ENCODE measurements at places on chromosomes 5 and 9.

DNA sequence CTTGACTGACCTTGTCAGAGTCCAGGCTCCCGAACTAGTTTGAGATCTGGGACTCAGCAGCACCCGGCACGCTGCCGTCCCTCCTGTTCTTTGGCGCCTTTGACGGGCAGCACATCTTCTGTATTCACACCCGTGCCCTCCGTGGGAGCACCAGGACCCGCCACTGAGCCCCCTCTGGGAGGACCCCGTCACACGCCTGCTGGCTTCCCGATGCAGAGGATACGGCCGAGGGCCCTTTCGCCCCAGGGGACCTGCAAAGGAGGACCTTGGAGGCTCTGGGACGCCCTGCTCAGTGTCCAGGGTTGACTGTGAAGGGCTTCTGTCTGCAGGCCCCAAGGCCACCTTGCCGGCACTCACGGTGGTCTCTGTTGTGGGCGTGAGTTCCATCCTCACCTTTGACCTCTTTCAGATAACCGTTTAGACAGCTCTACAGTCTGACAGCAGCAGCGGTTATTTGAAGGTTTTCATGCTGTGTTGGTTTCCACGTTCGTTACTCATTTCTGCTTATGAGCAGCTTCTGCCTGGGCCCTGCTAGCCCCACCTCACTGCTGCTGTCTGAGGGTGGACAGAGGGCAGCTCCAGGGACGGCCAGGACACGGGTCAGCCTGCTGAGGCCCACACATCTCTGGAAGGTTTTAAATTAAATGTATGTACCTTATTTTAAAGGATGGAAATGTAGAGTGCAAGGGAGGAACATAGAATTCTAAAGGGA, 12.6 kb upstream of the EXOC3 start:
- DNase-seq = no peak

- no peak for DNase-seq
Measured at GRCh38 chr5:33808699-33809098, 83.1 kb downstream of the ADAMTS12 start.

DNA sequence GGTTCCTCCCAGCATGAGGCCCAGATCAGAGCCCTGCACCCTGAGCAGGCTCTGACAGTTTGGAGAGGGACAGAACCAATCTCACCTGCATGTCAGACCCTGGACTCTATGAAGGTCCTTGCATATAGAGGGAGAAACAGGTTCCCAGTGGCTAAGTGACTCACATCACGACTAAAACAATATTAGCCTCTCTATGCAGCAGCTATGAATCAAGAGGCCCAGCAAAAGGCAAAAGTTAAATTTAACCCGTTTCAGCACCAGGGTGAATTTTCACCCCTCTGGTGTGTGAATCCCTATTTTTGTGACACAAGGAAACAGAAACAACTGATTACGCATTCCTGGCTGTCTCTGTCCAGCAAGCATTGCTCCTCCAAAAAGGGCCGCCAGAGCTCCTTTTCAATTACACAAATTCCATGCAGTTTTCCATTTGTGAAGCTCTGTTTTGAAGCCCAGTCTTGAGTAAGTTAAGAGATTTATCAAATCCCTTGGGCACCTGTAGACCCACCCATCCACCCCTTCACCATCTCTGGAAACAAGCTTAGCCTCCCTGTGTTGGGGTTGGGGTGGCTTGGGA, 136.6 kb downstream of the GABBR2 start:
- no peak for DNase-seq

DNA sequence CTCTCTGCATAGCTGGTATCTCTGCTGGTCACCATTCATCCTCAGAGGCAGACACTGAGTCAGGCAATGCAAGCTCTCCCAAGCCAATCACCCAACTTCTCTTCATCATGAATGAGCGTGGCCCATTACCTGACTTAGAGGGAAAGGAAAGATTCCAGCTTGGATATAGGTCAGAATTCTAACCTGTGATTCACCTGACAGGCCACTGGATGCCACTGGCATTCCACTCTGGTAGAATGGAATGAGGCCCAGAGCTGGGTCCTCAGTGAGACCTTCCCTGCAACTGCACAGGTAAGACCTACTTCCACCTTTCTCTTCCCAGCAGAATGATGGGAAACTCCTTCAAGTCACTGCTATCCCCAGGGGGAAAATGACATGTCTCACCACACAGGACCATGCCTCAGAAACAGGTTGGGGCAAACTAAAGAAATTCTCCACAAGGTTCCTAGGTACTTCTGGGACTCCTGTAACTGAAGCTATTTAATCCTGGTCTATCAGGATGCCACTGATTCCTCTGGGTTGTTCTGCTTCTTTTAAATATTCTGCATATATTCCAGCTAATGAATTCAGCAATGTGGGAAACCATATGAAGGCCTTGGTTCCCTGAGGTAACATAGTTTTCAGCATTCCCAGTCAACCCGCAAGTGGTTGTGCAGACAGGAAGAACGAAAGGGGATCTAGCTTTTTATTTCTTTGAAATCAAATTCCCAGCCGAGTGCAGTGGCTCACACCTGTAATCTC, 62.0 kb downstream of the SUSD1 start:
- no peak for DNase-seq

- DNase-seq = no peak
Measured at GRCh38 chr5:99441235-99441634, 512.4 kb upstream of the CHD1 start.

DNA sequence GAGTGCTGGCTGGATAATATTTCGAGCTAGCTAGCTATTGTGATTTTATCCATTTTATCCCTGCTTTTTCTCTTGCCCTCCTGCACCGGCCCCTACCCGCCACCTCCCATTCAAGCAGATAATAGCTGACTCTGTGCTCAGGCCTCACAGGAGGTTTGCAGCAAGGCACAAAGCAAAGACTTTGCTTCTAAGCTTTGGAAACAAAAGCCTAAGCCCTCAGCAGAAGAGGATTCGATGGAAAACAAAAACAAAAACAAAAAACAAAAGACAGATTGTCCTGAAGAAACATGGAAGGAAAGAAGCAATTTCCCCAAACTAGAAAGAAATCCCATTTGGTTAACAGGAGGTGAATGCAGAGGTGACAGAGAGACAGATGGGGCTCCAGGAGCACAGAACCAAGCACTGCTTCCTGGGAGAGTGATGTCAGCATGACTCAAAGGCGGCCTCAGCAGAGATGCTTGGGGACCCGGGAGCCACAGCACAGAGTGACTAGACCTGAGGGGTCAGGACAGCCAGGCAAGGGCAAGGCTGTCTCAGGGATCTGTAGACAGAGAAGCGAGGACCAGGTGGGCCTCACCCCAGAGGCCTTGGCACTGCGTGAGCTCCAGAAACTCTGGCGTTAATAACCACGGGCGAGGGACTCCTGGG, 28.4 kb downstream of the MTX3 start:
- DNase-seq = no peak

DNA sequence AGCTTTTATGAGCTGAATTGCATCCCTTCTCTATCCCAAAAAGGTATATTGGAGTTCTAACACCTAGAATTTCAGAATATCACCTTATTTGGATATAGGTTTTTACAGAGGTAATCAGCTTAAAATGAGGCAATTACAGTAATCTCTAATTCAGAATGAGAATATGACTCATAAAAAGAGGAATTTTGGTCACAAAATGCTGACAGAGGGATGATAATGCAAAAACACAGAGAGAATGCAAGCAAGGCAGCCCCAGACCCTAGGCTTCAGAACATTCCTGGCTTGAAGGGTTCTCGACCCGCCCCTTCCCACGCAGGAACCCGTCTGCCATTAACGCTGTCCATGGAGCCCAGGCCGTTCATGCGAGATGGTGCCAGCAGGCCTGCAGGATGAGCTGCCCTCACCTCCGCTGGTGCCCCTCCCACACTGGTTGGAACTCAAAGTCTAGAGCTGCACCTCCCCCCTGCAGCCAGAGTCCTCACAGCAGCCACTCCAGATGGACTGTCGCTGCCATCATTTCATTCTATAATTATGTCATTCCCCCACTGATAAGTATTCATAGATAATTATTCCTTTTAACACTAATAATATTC, 1173.4 kb upstream of the ACO1 start:
- no peak for DNase-seq

- no peak for DNase-seq
Measured at GRCh38 chr5:40124367-40124766, 555.3 kb upstream of the PTGER4 start.

DNA sequence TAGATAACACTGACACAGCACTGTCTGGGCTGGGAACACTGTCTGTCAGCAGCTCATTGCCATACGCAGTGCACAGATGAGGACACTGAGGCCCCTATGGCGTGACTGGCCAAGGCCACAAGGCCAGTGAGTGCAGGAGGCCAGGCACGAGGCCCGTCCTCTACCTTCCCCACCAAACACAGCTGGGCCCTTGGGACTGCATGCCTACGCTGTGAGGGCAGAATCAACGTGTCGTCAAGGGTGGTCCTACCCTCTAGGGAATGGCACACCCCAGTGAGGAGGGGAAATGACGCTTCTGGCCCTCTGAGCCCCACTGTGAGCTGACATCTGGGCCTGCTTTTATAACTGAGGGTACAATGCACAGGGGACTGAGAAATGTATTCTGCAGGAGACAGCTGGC, 42.1 kb upstream of the SLC25A51 start:
- DNase-seq = no peak

DNA sequence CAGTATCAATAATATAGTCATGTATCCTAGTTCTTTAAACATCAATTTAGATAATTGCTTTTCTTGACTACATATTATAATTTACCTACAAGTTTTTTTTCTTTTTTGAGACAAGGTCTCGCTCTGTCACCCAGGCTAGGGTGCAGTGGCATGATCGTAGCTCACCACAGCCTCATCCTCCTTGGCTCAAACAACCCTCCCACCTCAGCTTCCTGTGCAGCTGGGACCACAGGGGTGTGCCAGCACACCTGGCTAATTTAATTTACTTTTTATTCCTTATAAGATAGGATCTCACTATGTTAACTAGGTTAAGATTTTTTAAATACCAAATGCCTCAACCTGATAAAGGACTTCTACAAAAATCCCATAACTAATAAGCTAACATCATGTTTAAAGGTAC, 21.1 kb downstream of the UIMC1 start:
- no peak for DNase-seq

GRCh38 chr5:7638456-7638855, 212.5 kb downstream of the CFAP90 start:
- DNase-seq = no peak

DNA sequence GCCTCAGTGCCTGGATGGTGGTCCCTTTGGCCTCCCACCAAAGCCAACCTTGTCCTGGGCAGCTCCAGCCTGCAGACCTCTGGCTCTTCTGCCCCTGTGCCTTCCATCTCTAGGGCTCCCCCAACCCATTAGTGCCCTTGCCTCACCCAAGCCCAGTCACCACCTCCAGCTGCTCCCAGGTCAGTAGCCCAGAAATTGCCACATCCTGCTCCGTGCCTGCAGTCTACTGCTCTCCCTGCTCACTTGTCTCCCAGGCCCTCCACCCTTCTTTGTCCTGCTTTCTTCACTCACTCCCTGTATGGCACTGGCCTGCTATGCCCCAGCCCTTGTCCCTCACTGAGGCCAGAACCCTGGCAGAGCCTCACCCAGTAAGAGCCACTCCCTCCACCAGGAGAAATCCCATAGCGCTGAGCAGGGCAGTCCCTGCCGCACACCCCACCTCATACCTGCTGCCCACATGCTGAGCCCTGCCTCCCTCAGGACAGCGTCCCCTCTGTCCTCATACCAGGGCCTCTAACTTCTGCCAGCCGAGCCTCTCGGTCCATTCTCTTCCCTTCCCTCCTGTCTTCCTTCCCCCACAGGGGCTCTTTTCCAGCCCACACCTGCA, 44.4 kb downstream of the JADE2 start:
- no peak for DNase-seq

DNA sequence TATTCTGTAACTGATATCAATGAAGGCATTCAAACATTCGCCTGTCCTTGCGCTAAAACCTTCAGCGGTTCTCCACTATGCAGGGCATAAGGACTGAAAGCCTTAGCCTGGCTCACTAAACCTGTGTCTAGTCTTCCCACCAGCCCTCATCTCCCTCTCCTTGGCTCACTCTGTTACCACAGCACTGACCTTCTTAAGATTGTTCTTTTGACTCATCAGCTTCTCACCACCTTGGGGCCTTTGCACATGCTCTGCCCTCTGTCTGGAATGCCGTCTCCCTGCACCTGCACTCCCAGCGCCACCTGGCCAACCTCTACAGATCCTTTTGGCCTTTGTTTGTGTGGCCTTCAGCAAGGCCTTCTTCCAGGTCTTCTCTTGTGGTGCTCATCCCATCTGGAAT, 131.8 kb upstream of the IER5L start:
- peak; percentile 4 for DNase-seq

DNA sequence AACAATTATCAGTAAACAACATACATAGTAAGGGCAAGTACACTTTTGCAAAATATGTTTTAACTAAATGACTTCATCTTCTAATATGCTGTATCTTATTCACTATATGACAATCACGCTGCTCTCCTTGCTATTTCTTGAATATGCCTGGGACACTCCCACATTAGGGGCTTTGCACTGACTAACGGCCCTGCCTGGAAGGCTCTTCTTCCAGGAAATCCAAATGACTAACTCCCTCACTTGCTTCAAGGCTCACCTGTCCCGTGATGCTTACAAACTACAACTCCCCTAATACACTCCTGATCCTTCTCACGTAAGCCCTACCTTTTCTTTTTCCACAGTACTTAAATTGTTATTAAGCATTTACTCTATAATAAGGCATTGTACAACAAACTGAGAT, 10.6 kb downstream of the ERP44 start:
- no peak for DNase-seq

DNA sequence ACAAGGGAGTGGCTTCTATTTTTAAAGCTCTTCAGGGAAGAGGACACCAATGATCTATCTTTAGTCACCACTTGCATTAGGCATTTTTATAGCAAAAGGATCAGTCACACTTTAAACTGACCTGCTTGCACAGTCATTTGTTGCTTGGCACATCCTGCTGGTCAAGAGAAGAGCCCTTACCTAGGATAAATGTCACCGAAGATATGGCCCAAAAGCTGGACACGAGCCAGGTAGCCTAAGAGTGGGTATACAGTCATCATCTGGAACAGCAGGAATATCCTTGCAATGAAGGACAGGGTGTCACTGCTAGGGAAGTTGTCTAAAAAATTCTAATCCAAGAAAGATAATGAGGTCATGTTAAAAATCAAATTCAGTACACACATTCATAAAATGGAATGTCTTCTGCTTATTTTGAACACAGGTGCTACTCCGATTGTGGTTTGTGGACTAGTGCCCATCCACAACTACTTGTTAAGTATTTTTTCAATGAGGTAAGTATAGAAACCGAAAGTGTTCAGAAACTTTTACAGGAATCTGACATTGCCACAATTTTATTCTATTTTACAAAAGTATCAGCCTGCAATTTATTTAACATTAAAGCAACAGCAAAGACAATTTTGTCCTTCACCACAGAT, 78.4 kb downstream of the SLC38A9 start:
- no peak for DNase-seq

DNA sequence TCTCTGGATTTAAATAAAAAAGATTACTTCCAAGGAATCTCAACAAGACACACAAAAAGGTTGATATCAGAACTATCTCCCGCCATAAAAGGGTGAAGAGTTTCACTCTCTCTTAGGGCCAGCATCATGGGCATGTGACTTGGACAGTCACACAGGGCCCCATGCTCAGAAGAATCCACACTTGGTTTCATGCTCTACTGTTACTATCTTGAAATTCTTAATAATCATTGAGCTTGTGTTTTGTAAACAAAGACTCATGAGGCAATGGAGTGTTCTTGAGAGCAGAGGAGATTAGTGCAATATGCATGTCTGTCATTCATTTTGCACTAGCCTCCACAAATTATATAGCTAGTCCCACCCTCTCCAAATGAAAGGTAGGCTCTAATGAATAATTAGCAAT, 58.4 kb downstream of the HMHB1 start:
- DNase-seq = no peak

Data from dorsolateral prefrontal cortex (tissue), 122 donors.